ENCODE measurements at places on chromosomes 7 and 10. TPM values are rescaled to one million over a fixed set of nuclear protein-coding genes. Genes with fewer than 3 reads are reported as not detected.
A peak's percentile ranks its signal among the peaks of the same experiment; 100 is the strongest.

The MINDY4 gene
- 2.4 TPM for total RNA-seq

DNA sequence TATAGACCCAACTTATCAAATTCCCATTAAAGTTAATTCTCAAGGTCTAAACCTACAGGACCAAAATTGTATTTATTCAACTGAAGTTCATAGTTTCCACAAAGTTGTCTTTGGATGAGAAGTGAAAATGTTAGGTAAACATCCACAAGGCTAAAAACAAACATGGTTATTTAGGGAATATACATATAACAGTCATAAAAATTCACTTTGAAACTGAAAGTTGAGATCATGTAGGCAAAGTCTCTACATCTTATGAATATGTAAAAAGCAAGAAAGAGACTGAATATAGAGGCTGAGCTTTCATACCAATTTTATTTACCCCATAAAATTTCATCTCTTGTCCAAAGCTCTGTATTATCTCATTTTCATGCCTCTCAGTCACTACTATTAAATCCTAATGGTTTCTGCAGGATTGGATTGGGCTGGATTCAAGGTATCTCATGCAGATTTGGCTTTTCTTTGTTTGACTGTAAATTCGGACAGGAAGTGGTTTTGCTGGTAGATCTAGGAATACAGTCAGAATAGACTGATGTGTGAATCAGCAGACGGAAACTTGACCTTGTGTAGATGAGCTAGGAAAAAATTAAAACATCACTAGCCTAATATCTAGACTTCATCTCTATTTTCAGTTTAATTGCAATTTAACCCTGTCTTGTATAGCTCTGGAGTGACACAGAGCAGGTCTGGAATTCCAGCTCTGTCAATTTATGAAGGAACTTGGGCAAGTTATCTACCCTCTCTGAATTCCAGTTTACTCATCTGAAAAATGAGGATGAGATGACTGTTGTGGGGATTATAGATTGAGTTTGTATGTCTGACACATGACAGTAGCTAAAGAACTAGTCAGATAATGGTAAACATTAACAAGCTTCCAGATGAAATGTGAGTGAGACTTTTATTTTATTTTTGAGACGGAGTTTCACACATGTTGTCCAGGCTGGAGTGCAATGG, 27.3 kb upstream of the SKAP2 start:
- no peak for ATAC-seq

The LRRC61 gene
- 9.6 TPM for total RNA-seq

DNA sequence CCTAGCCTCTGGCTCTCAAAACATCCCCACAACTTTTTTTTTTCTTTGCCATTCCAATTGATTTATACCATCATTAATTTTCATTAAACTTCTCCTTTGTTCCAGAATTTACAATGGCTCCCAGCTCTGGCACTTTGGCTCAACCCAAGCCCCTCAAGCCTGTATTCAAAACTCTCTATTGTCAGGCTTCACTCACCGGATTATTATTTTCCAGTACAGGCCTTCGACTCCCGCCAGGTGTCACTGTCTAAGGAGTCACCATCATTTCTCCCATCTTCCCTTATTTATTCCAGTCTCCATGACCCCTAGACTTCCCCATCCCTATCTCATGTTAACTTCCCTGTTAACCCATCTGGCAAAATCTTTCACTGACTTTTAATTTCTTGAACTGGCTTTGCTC, 67.8 kb downstream of the HIPK2 start:
- ATAC-seq = no peak

The EPHB4 gene
- 30.3 TPM for total RNA-seq

The CLDN4 gene
- total RNA-seq = 149 TPM

DNA sequence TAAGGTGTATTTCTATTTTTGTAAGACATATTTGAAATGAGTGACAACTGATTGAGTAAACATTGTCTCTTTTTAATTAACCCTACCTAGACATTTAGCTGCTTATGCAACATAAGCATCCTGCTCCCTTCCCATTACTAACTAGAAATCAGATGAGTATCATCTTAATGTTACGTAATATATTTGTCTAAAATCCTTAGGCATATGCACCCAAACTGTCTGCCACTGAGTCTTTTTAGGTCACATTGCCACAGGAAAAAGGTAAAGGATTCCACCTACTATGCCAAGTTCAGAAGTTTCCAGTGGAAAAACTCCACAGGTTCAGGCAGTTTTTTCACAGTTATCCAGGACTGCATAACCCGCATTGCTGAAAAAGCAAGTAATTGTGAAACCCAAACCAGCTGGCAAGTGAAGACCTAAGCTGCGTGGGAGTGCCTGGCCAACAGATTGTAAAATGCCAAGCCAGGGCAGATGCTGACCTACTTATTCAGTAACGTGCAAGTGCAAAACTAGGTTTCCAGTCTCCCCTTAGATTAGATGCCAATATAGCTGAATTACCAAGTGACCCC, 983.7 kb downstream of the GATA3 start:
- no peak for ATAC-seq

The MCM10 gene
- total RNA-seq = 5.9 TPM

DNA sequence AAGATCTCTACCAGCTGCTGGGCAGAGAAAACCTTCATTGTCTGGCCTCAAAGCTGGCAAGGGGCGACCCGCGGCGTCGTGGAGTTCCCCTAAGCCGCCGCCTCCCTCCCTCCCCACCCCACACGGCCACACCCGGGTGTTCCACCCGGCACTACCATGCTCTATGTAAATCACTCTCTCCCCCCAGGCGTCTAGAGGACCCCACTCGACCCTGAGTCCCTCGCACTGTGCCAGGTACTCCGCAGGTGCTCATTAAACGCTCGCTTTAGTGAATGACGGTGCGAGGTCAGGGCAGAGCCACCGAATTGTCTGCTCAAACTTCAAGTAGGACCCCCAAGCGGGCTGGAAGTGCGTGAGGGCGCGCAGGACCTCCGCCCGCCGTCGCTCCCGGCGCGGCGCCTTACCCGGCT, 628 bp downstream of the PARP12 start:
- ATAC-seq = peak; percentile 48

- no peak for ATAC-seq
These were observed 27.9 kb upstream of the UNC5B start for GRCh38 chr10:71184421-71184820.

DNA sequence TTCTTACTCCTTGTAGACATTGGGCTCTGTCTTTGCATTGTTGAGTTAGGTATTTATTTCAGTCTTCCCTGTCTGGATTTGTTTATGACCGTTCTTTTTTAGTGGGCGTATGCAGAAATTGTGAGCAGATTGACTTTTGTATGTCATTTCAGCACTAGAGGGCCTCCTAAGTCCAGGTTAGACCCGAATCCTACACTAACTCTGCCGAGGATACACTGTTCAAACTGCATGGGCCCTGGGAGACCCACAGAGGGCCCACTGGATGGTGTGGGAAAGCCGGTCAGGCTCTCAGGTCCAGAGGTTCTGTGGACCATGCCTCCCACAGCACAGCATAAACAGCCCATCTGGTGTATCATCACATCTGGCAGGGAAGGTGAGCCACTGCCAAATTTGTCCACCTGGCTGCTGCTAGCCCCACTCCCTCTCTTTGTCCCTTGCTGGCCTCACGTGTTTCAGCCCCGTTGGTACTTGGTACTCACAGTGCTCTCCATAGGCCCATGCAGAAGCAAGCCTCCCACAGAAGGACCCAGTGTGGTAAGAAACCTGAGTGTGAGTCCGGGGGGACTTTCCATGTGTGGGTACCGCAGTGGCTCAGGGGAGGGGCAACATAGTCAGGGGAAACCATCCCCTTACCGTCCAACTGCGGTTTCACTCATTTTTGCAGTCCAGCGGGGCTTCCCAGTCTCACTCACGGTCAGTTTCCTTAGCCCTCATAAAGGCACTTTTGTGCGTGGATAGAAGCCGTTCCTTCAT, 112.8 kb downstream of the APBB1IP start:
- no peak for ATAC-seq

The ANKRD2 gene
- 0.56 TPM for total RNA-seq

GRCh38 chr7:36190447-36191291, 37.6 kb downstream of the EEPD1 start:
- ATAC-seq = no peak

DNA sequence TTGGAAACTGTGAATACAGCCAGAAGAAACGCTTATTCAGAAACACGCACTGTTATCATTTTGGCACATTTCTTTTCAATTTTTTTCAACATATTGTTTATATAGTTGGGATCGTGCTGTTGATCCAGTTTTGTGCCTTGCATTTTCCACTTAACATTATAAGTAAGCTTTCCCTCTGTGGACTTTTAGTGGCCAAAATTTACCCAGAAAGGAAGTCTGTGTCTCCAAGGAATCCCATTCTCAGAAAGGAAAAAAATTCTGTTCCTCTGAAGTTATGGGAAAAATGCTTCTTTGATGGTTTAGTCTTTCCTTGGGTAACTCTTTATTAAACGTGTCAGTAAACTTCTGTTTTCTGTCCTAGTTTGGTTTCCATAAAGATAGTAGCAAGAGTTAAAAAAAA, 280.0 kb downstream of the REEP3 start:
- no peak for ATAC-seq

DNA sequence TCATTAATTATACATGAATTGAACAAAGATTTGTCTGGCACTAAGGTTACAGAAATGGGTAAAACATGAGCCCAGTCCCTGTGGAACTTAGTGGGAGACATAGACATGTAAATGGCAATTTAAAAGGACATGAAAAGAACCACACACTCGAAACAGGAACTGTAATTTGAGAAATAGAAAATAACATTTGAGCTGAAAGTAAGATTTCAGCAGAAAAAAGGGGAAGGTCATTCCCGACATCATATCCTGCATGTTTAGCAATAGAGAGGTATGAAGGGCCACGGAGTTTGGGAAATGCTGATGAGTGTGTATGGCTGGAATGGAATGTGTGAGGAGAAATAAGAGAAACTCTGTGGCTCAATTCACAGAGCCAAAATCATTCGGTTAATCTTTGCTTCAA, 175.4 kb upstream of the AHR start:
- ATAC-seq = no peak

DNA sequence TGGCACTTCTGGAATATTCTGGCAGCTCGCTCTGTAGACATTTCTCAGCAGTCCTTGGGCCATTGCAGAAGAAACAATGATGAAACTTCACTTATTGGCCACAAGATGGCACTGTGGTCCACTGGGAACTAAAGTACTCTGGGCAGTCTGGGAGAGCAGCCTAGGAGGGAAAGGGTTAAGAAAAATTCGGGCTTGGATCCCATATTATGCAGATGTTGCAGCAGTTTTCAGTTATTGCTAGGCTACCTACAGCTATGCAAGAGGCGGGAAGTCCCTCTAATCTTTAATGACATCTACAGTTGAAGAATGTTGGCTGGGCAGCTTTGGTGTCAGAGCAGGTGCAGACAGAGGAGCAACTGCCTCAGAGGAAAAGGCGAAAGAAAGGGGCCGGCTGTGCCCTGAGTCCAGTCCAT, 201.7 kb upstream of the PRSS58 start:
- peak; percentile 67 for ATAC-seq

The DENND2A gene
- 1.0 TPM for total RNA-seq

GRCh38 chr7:102095321-102096011, 191.2 kb upstream of the SH2B2 start:
- no peak for ATAC-seq

GRCh38 chr7:7969306-7970236, 975 bp downstream of the GLCCI1 start:
- ATAC-seq = peak; percentile 19

- no peak for ATAC-seq
These were observed 156.6 kb downstream of the PKD1L1 start for GRCh38 chr7:47791682-47792081.

DNA sequence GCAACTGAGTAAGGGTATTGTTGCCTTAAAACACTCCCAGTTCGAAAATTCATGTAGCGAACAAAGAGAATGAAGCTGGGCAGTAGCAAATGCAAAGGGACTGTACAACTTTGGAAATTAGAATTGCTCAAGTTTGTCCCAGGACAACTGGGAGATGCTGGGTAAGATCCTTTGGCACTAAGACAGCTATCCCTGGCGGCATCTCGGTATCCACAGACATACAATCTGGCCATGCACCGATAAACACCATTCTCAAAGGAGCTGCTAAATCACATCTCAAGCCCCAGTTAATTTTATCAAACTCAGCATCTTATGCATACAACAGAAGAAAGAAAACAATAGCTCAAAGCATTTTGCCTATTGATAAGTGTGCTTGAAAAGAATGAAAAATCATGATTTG, 177.3 kb downstream of the AMPH start:
- ATAC-seq = no peak

GRCh38 chr7:111138193-111138569, 47.3 kb downstream of the LRRN3 start:
- ATAC-seq = no peak

GRCh38 chr10:113469796-113470195, 83.1 kb upstream of the HABP2 start:
- ATAC-seq = no peak

DNA sequence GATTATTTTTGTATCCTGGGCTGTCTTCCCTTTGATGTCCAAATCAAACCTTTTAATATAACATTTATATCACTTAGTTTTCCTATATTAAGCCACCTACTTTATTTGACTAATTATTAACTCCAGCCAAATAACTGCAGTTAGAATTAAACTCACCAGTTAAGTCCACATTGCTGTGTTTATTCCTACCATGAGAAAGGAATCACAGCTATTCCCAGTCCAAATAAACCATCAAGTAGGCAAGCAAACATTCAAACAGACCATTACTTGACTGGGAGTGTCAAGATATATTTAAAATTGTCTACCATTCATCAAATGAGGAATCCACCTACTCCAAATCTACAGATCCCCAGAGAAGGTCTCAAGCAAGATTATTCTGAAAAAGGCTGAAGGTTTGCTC, 22.4 kb downstream of the PDE1C start:
- no peak for ATAC-seq

DNA sequence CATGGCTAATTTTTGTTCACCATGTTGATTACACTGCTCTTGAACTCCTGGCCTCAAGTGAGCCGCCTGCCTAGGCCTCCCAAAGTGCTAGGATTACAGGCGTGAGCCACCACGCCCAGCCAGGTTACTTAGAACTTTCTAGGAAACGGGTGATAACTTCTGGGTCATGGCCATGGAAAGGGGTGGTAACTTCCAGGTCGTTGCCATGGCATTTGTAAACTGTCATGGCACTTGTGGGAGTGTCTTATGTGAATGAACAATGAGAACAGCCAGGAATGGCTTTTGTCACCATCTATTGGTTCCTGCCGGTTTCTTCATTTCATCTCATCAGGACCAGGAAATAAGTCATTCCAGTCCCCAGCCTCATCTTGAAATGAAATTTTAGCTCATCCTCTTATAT, 120.9 kb downstream of the SLC16A9 start:
- ATAC-seq = no peak

The GPER1 gene
- 1.6 TPM for total RNA-seq

The ZFYVE27 gene
- 10.7 TPM for total RNA-seq

DNA sequence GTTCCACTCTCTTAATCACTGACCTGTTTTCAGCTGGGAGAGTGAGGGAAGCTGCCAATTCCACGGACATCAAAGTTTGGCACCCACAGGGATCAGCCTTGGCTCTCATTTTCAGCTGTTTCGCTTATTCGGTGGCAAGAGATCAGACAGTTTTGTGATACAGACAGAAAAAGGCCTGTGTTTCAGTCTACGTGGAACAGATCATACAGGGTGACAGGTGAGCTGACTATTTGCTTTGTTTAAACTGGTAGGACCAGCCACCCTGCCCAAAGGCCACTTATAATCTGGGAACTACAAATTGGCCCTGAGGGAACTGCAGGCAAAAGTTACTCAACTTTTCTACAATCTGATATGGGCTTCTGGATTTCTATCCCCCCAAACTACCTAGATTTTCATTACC, 128.6 kb downstream of the ZNF467 start:
- peak; percentile 73 for ATAC-seq

The FGFBP3 gene
- 0.56 TPM for total RNA-seq

The RHBDD2 gene
- total RNA-seq = 37.5 TPM
